ENCODE measurements at places on chromosomes 7 and 10.

- no peak for DNase-seq
Observed at GRCh38 chr7:144503215-144503614, 99.7 kb upstream of the NOBOX start.

DNA sequence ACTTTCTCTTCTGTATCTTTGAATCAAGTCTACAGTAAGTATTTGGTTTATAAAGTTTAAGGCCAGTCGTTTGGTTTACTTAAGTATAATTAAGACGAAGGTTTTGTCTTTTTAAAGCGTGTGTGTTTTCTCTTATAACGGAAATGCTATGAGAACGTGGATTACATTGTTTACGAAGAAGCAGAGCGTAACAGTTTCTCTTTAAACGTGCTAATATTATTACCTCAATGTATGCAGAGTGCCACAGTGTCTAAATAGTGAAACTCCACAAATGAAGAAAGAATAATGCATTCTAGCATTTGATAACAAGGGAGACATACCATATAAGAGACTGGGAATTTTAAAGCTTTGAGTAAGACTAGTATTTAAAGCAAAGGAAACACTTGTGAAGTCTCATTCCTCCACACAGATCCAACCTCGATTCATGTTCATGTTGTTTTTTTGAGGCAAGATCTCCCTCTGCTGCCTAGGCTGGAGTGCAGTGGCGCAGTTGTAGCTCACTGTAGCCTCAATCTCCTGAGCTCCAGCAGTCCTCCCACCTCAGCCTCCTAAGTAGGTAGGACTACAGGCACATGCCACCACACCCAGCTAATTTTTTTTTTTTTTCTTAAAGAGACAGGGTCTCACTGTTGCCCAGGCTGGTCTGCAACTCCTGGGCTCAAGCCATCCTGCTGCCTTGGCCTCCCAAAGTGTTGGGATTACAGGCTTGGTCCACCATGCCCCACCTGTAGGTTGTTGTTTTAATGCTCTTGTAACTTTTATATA lies 75.1 kb downstream of the ANKRD61 start:
- peak; percentile 29 for DNase-seq

GRCh38 chr10:132848951-132849545 lies 63.1 kb upstream of the NKX6-2 start:
- no peak for DNase-seq

GRCh38 chr7:152013974-152014373 lies 11.5 kb upstream of the GALNT11 start:
- no peak for DNase-seq

GRCh38 chr7:98365863-98366561 lies 34.9 kb downstream of the BAIAP2L1 start:
- DNase-seq: no peak

DNA sequence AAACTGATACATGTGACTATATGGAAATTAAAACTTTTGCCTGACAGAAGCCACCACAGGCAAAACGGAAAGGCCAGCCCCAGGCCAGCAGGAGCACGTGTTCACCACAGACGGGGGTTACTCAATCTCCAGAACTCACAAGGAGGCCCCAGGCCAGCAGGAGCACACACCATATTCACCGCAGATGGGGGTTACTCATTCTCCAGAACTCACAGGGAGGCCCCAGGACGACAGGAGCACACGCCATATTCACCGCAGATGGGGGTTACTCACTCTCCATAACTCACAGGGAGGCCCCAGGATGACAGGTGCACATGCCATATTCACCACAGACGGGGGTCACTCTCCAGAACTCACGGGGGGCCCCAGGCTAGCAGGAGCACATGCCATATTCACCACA lies 61.5 kb downstream of the NKX6-2 start:
- DNase-seq: no peak

DNA sequence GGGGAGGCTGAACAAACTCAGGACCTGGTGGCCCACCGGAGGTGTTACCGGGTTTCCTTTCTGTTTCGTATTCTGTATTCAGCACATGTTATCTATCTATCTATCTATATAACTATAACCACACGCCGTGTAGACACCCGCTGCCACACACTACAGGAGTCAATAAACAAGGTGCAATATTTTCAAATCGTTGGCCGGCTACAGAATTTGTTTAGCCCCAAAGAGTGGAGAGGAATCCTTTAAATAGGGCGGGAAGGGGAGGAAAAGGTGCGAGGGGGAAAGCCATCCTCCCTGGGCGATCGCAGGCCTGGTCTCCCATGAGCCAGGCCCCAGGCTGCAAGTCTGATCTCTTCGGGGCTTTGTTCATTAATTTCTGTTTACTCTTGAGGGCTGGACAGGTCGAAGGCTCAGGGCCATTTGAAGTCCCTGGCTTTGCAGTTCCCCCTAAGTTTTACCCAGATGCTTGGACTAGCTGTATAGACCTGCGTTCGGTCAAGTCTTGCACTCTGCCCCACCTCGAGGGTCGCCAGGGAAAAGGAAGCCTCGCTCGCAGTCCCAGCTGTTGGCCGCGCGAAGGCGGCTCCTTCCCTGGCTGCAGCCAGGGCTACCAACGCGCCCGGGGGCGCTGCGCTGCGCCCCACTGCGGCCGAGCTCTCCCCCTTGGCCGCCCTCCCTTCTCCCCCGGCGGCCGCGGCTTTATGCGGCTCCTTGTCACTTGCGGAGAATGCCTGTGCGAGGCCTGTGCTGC lies 3.8 kb downstream of the NKX2-3 start:
- no peak for DNase-seq

- DNase-seq: no peak
Observed at GRCh38 chr10:47207281-47207615, 92.7 kb upstream of the GDF10 start.

DNA sequence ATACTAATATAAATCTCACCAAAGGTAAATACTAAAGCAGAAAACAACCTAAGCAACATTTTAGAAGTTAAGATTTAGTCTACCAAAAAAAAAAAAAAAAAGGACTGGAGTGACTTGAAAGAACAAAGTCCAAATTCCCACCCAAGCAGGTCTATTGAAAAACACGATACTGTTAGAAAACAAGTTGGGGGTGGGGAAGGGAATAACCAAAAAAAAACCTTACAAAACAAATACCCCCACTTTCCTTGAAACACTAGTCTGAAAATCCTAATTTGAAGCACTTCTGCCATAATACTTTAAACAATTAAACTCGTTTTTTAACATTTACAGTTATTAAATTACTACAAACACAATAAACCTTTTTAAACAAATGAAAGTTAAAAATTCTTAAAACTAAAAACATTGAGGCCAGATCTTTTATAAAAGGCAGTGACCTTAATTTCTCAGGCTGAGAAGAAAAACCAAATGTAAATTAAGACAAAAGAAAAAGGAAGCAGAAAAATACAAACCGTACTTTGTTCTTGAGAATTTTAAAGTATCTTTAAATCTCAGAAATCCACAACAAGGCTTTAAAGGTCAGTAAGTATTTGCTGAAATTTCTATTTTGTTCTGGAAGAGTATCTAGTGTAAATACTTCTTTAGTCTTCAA lies 135.1 kb downstream of the NRBF2 start:
- DNase-seq: no peak

DNA sequence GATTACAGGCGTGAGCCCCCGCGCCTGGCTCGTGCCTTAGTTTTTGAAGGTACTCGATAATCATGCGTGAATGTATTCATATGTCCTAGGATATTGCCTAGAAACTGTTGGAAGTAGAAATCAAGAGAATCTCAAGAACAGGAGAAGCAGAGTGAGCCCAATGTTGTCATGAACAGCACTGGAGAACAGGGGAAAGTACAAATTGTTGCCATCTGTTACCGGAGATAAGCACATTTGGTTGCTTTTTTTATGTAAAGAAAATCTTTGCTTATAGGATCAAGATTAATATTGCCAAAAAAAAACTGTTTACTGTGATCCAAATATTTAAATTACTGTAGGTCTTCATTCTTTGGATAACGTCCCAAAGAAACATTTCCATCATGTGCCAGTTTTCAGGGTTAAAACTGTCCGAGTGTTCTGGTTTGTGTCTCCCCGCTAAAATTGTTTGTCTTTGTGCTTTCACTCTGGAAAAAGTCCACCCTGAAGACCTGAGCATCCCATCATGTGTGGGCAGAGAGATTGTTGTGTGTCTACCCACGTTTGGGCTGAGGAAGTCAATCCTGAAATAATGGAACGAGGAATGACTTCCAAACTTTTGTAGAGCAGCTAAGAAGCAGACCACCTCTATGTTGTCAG lies 95.7 kb upstream of the CELF2 start:
- no peak for DNase-seq

Measured in T-helper 2 cell treated with Interferon-gamma antibody and Interleukin-4, amounts not matched to agents 5 μg/mL and 100 μg/mL, for 36 hours (primary cell).